ENCODE measurements at places on chromosomes 11 and 22.

GRCh38 chr11:12019866-12020416 lies 11.5 kb upstream of the DKK3 start:
- DNase-seq = no peak

GRCh38 chr11:108197351-108197750 lies 25.1 kb downstream of the NPAT start:
- no peak for DNase-seq

- no peak for DNase-seq
These were observed 21.6 kb upstream of the GDPD4 start for GRCh38 chr11:77322926-77323590.

DNA sequence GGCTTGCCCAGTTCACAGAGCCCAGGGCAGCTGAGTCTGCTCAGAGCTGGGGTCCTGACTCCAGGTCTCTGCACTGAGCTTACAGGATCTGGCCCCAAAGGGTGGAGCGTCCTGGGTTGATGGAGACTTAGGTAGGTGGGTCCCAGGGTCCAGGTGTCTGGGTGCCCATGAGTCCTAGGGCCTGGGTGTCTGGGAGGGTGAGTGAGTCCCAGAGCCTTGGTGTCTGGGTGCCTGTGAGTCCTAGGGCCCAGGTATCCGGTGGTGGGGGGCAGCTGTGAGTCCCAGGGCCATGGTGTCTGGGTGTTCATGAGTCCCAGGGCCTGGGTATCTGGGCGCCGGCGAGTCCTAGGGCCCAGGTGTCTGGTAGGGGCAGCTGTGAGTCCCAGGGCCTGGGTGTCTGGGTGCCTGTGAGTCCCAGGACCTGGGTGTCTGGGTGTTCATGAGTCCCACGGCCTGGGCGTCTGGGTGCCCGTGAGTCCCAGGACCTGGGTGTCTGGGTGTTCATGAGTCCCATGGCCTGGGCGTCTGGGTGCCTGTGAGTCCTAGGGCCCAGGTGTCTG lies 1505.6 kb downstream of the BRD1 start:
- no peak for DNase-seq

GRCh38 chr11:6695377-6695776 lies 12.2 kb upstream of the MRPL17 start:
- peak; percentile 29 for DNase-seq

GRCh38 chr11:57777969-57778317 lies 16.3 kb downstream of the CTNND1 start:
- no peak for DNase-seq

DNA sequence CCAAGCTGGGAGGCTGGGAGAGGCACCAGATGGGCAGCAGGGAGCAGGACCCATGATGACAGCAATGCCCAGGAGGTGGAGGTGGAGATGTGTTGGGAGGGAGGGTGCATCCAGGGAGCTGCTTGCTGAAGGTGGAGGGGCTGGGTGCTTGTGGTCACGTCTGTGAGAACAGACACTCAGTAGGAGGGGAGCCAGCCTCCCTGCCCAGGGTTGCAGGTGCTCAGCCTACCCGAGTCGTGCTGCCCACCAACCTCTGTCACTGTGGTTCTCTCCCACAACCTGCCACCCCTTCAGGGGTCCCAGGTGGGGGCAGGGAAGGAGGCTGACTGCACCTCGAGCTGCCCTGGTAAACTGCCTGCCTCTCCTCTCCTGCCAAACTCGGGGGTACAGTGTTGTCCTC lies 5.5 kb downstream of the PRDX5 start:
- no peak for DNase-seq

DNA sequence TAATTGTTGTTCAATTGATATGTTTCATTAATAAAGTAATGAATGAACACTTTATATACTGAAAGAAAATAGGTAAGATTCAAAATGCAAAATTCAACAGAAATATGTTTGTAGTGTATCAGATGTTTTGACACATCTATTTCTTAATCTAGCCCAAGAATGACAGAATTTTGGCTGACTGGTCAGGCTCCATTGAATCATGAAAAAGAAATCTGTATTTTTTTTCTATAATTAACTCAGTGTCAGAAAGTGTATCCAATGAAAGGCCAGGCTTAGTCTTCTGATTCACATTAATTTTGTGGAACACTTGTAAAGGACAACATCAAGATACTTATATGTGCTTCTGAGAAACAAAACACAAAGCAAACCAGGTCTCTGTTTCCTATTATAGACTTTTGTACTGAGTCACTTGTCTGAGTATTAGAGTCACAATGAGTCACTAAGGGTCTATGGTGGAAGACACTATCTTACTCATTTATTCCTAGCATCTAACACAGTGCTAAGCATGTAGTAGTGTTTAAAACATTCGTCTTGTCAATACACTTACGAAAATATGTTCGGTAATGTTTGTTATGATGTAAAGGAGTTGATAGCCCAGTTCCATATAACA lies 297.7 kb upstream of the CCDC90B start:
- DNase-seq = no peak

- DNase-seq = no peak
These were observed 65.1 kb upstream of the SLC35C1 start for GRCh38 chr11:45739866-45740265.
